ENCODE measurements at places on chromosomes 16 and 17.

DNA sequence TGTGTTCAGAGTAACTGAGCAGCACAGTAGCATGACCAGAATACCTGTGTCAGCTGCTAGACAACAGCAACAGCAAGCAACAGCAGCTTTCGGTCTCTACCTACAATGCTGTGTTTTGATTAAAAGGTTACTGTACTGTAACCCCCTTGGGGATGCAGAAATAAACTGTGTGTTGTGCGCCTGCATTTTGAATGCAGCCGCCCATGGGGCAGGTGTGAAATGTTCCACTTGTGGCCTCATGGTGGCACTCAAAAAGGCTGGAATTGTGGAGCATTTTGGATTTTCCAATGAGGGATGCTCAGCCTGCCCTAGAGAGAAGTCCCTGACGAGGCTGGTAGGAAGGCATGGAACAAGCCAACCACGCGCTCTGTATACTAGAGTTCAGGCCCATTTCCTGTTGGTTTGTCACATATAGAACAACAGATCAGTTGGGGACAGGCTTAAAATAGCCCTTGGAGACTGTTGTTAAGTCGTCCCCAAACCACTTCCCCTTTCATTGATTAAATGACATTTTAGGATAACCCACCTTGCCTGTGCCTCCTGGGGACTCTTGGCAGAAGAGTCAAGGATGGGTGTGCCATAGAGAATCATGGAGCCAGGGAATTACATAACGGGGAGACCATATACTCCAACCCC lies 27.1 kb downstream of the SCPEP1 start:
- no peak for DNase-seq

GRCh38 chr17:19610879-19611278 lies 37.7 kb upstream of the ALDH3A2 start:
- DNase-seq, result no peak

- DNase-seq, result no peak
These were observed 2.4 kb downstream of the CYGB start for GRCh38 chr17:76534831-76535732.

DNA sequence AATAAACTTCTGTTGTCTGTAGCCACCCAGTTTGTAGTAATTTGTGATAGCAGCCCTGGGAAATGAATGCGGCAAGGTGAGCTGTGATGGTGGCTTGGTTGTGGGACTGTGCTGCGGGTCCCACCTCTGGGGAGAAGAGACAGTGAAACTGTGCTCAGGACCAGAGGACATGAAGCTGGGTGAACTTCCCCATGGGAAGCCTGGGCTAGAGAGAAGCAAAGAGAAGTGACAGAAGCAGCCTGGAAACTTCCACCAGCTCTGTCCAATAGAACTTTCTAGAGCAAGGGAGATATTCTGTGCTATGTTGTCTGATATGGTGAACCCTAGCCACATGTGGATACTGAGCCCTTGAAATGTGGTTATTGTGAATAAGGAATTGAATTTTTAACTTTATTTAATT lies 51.5 kb upstream of the EMP2 start:
- DNase-seq, result no peak

DNA sequence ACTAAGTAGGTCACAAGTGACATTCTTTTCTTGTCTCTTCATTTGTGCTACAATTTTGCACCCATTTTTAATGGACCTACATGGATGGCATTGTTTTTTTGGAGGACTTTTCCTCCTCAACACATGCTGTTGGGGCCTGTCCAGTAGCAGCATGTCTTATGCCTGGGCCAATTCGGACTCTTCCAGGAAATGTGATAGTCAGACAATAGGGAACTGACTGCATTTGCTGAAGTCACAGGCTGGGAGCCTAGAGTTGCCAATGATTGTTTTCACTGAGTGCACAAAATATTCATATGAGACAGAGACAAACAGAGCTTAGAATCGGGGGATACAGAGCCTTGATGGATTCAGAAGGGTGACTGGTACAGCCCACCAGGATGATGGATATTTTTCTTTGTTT lies 867.3 kb upstream of the GOT2 start:
- DNase-seq, result no peak

DNA sequence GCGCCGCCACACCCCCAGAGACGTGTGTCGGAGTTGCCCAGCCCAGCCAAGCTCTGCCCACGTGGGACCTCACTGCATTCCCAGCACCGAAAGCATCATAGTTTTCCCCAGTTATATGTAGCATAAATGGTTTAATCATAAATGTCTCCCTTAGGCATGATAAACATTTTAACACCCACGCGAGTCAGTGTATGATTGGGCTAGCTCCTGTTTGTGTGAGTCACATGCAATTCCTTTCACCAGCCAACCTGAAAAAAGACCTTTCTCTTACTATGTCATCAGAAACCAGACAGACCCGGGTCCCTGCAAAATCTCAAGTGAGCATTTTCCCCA lies 9.2 kb downstream of the TAF1C start:
- DNase-seq, result no peak

DNA sequence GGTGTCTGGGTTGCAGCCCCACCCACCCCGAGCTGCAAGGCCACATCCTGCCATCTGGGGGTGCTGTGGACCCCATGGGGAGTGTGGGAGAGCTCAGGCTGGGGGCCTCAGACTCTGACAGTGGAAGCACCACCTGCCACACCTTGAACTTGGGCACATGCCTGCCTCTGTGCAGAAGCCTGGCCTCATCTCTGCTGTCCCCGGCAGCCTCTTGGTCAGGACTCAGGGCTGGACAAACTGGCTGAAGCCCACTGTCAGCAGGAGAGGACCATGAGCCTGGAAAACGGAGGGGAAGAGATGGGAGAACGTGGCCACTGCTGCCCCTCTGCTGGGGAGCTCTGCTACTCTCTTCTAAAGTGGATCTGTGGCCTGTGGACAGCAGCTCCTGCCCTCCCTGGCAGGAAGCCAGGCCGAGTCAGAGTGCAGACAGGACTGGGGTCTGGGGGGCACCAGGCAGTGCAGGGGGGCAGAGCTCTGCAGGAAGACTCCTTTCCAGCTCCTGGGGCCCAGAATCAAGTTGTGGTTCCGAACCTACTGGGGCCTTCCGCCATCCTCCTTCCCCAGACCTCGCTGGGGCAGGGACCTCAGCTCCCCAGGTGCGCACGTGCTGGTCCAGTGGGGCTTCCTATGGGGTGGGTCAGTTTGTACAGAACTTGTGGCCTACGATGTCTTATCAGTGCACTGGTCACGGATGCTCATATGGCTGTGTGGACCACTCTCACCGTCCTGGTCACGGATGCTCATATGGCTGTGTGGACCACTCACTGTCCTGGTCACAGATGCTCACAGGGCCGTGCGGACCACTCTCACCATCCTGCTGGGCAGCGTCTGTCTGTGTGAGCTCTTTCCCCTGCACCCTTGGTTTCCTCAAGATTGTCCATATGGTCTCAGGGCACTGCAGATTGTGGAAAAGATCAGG lies 207.7 kb downstream of the LAT start:
- DNase-seq, result no peak

DNA sequence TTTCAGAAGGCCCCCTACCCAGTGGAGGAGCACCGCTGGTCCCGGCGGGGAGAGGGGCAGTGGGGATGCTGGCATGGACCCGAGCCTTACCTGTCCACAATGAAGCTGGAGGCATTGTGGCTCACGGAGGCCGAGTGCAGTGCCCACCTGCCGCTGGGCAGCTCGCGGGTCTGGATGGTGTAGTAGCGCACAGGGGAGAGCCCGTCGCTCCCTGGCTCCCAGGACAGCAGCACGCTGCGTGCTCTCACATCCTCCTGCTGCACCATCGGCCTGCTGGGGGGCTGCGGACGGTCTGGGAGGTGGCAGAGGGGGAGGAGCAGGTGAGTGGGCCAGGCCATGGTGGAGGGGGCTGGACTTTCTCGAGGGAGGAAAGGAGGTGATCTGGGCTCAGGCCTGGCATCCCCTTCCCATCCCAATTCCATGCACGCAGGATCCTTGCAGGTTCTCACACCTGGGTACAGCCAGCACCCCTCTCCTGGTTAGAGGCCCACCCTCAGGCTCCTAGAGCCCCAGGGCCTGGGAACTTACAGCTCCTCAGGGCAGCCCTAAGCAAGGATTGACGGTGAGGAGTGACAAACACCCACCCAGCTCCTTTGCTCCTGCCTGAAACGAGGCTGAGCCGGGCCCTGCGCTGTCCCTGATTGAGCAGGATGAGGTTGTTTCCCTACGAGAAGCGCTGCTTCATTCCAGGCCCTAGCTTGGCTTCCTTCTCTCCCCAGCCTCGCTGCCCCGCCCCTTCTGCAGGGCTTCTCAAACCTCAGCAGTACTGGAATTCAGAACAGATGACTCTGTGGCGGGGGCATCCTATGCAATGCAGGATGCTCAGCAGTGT lies 76.2 kb upstream of the CDC42EP4 start:
- DNase-seq, result no peak

DNA sequence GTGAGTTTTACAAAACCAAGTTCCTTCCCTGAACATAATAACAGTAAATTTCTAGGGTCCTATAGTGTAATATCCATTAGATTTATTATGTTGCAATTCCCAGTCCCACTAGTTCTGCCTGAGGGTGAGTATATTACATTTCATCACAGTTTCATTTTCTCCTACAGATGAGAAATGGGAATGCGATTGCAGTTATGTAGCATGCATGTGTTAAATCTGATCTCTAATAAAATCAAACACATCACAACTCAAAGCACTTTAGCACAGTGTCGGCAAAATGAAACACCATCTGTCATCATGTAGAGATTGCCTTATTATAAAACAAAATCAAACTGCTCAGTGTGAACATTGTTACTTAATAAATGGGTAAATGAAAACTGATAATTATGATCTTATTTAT lies 180.5 kb upstream of the TOX3 start:
- DNase-seq, result no peak

Data from activated naive CD4-positive, alpha-beta T cell treated with Interleukin-2 at 50 U/mL for 16 hours (primary cell).